ENCODE measurements at places on chromosomes 11 and 22.

GRCh38 chr22:24442352-24442744 is 14.9 kb downstream of the ADORA2A start:
- DNase-seq: no peak

DNA sequence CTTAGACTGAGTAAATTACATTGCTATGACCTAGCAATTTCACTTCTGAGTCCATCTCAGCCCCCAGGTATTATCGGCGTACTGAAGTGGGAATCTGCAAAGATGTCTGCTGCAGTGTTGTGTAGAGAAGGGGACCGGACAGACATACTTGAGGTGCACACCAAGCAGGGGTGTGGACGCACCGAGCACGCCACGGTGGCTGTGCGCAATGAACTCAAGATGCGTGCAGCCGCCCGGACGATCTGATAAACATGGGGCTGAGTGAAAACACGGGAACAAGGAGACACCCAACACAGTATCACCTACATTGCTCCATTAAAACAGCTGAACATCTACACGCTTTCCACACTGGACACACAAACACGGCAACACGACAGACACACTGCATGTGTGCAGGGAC is 454.3 kb downstream of the OPCML start:
- no peak for DNase-seq

DNA sequence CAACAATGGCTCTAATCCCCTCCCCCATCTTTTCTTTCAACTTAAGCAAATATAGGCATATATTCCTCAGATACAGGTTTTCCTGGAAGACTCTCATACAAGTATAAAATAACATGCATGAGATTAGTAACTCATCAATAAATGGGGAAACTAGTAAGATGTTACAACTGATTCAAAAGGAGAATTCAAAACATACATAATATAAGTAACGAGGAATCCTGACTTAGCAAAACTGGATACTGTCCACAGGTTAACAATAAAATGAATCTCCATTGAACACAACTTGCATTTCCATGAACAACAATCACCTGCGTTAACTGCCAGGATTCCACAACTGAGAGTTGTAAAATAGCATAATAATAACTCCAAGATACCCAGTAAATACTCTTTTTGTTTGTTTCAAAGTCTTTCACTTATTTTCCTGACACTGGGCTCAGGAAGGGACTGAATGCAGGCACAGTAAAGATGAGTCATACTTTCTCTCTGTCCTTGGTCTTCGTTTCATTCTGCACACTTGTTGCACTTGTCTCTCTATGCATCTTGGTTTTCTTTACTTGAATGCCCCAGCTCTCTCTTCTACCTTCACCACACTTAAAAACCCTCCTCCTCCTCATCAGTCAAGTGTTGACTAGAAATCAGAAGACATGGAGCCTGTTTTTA is 8.1 kb downstream of the APIP start:
- no peak for DNase-seq

DNA sequence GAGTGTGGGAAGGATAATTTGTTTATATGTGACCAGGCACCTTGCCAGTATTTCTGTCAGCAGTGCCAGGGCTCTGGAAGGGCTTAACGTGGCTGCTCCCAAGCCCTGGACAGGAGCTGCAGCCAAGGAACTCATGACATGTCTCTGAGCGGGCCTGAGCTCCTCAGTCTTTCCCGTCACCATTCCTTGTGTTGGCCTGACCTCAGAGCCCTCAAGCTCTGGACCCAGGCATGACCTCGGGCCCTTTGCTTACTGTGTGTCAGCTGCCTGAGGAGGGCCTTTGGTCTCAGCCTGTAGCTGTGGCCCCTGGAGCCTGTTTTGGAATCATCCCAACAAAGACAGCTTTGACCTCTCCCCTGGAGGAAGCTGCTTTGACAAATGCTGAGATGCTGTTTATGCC is 264.1 kb upstream of the PLET1 start:
- DNase-seq: no peak

Measured in CD4-positive, alpha-beta T cell treated with Interleukin-4 for 1 hour (primary cell).